ENCODE measurements at places on chromosomes 4 and X. TPM values are rescaled to one million over a fixed set of nuclear protein-coding genes. Genes with fewer than 3 reads are reported as not detected.

DNA sequence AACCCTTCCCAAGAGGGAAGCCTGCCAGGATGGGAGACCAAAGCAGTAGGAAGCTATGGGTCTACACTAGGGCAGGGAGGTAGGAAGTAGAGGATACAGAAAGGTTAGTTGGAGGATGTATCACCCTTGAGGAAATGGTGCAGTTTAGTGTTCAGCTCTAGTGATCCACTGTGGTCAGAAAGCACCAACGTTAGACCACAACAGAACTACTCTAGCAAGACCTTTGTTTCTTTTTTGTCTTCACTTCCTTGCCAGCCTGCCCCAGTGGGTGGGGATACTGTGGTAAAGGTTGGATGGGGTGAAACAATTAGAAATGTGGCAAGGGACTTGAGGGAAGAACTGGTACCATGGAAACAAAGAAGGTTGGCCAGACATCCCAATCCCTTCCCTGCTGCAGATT is 83.3 kb downstream of the DDIT4L start:
- no peak overlapping the region for H3K27ac ChIP-seq
- H3K36me3 ChIP-seq = no peaks in the 10 kb centered on the region
- H3K4me1 ChIP-seq = peaks cover 8% of the 10 kb centered on the region

GRCh38 chr4:13706716-13707115 is 79.2 kb upstream of the BOD1L1 start:
- DNase-seq = no peak
- no peak overlapping the region for H3K4me3 ChIP-seq
- no peaks in the 10 kb centered on the region for H3K36me3 ChIP-seq
- H3K27ac ChIP-seq = no peak overlapping the region

GRCh38 chrX:149069899-149070298 is 435.2 kb downstream of the IDS start:
- H3K27me3 ChIP-seq = no peaks in the 10 kb centered on the region
- no peaks in the 10 kb centered on the region for H3K36me3 ChIP-seq
- DNase-seq = no peak
- H3K4me1 ChIP-seq = peaks cover 4% of the 10 kb centered on the region

The JCHAIN gene
- 0.69 TPM for total RNA-seq

The SLC2A9 gene
- 3.8 TPM for total RNA-seq

The LAMP2 gene
- total RNA-seq = 60.3 TPM
